ENCODE measurements at places on chromosomes 11 and 22.

GRCh38 chr11:58832056-58832645 lies 12.4 kb downstream of the GLYATL2 start:
- DNase-seq, result no peak

DNA sequence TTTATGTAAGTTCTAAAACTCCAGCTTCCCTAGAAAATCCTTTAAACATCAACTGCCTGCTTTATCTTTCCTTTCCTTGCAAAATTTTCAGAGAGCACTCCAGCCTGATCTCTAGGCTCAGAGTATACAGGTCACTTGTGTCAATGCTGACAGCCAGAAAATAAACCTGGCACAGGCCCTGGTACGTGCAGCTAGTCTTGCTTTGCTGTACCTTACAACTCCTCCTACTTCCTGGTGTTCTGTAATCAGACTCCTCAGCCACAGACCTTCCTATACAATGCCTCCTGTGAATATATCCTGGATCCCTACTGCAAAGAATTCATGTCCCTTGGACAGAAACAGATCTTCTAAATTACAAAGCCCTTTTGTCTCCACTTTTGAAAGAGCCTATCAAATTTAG lies 24.2 kb upstream of the TMEM123 start:
- no peak for DNase-seq

GRCh38 chr11:64537876-64538275 lies 53.1 kb upstream of the SLC22A12 start:
- no peak for DNase-seq

- DNase-seq, result no peak
Observed at GRCh38 chr11:96332126-96332771, 10.7 kb downstream of the MAML2 start.

DNA sequence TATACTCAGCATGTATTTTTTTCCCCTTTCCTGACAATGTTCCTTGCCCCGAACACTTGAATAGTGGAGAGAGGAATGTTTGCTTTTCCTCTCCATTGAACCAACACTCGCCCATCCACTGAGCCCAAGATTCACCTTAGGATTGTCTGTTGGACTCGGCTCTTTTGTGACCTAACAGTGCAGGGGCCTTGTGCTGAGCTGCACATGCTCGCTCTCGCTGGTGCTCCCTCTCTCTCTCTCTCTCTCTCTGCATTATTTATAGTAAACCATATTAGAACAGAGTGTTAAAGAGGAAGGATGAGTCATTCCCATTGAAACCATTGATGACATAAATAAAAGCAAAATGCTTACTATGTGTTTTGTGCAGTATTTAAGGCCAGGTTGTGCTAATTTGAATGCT lies 20.7 kb downstream of the ZBTB16 start:
- no peak for DNase-seq

- no peak for DNase-seq
Observed at GRCh38 chr22:25281675-25282345, 62.4 kb downstream of the CRYBB2 start.

DNA sequence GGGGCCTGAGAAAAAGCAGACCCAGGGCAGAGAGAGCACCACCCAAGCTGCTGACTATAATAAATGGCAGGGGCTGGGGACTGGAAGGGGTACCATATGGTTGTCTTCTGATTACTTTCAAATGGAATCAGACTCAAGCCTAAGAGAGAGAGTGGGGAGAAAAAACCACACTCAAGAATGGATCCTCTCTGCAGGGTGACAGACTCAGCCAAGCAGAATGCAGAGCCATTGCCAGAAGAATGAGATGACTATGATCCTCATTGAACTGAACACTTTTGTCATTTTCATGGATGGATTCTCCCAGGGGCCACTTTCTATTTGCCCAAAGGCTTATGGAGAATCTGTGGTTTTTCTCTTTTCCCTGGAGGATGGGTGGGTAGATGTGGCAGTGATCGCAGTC lies 8.7 kb downstream of the UBASH3B start:
- DNase-seq, result no peak

DNA sequence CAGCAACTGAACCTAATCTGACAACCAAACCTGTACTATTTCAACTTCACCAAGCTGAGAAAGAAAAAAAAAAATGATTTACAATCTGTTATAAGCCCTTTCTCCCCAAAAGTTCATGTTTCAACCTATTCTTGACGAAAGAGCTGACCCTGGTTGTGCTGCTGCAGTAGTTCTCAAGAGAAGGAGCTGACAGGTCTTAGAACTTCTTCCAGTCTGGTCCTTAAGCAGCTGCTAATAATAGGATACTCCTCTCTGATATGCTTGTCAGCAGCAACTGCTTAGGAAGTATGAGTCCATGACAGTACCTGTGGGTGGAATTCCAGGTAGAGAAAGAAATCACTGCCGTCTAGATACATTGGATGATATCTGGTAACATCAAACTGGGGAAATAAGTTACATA lies 735.1 kb upstream of the CCDC90B start:
- no peak for DNase-seq

DNA sequence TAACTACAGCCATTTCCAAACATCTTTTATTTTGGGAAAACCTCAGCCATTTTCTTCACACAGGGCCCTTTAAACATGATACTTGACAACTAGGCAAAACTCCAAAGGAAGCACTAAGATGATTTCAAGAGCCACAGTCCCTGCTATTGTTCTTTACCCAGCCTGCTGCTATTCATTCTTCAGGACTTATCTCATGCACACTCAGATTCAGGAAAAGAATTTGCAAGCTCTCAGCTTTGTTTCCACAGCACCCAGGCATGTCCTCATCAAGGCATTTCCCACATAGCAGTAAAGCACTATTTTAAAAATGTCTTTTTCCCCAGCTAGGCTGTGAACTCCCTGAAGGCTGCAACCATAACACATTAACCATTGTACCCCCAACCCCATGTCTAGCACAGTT lies 609.3 kb upstream of the CCDC90B start:
- DNase-seq, result no peak

- no peak for DNase-seq
Observed at GRCh38 chr11:109747839-109748238, 325.8 kb downstream of the C11orf87 start.

GRCh38 chr11:3170756-3171650 lies 5.9 kb upstream of the OSBPL5 start:
- no peak for DNase-seq

- no peak for DNase-seq
Observed at GRCh38 chr22:48819232-48819631, 1008.4 kb downstream of the BRD1 start.

DNA sequence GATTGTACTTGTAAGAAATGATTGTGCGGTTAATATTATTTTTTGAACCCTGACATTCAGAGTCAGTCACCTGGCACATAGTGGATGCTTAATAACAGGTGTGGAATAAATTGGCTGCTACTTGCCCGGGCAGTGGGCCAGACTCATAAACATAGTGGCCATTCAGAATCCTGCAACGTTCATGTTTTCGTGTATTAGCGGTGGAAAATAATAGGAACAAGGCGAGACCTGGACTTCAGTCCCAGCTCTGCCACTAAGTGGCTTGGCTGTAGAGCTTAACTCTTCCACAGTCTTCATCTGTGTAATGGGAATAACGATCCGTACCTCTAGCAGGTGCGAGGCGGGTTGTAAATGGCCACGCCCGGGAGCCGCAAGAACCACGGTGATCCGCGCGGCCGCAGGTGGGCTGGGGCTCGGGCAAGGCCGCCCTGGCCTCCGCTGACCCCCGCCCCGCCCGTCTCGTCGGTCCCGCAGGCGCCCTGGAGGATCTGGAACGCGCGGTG lies 761 bp upstream of the TMEM25 start:
- no peak for DNase-seq

All from stimulated activated CD4-positive, alpha-beta T cell treated with anti-CD3 and anti-CD28 coated beads, Interleukin-1b, Interleukin-23, amount 100 ng/mL, for 1 hour (primary cell).